ENCODE measurements at places on chromosomes 6 and 20.

DNA sequence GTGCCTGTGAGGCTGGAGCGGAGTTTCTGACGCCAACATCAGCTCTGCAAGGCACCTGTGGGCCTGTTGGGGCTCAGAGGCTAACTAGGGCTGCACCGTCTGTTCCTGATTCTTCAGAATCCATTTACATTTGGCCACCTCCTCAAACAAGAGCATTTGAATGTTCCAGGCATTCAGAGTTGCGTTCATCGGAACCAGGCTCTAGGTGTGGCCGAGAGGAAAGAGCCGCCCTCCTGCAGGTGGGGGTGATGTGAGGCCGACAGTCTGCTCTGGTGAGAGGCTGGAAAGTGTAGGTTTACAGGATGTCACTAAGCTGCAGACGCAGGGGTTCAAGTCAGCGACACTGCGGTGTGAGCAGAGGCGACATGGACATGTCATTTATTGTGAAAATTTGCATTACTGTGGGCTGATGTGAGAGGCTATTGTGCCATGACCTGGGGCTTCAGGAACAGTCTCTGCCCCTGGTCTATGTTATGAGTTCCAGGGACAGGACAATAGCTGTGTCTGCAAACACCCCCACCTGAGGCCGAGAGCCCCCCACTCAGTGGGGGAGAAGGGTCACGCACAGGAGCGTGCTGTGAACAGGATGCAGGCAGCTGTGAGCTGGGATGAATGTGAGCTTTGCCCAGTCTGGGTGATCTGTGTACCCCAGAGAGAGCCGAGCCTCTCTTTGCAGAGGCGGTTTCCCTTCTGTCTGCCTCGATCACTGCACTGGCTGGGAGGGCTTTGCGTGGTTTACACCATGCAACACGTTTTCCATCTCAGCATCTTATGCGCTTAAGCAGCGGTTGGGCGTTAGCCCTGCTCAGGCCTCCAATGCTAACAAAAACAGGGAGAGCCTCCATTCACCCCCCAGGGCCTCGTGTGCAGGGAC lies 21.1 kb downstream of the SLCO4A1 start:
- DNase-seq, result no peak

DNA sequence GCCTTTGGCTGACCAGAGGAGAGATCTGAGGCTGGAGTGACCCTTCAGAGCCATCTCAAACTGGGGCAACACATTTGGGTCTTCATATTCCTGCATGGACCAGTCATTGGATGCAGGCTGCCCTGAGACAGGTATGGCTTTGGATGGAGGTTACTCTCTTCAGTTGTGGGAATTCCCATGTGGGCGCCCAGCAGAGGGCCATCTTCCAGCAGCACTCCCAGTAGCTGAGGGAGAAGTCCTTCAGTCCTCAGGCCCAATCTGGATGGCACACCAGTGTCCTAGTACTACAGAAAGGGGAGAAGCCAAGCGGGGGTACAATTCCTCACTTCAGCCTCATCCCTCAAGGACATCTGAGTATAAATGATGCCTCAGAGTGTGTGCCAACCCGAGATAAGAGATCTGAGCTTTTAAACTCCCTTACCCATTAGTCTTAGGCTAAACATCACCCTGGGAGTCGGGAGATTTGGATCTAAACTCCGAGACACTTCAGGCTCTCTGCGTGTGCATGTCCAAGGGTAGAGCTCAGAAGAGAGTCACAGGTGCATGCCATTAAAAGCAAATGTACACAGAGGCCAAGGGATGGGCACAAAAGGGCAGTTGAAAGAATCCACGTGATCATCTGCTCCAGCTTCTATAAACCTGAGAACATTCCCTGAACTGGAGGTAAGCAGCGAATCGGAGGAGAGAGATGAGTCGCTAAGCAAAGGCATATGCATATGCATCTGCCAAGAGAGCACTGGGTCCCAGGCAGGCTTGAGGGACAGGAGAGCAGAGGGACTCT lies 204.6 kb downstream of the CD83 start:
- no peak for DNase-seq

DNA sequence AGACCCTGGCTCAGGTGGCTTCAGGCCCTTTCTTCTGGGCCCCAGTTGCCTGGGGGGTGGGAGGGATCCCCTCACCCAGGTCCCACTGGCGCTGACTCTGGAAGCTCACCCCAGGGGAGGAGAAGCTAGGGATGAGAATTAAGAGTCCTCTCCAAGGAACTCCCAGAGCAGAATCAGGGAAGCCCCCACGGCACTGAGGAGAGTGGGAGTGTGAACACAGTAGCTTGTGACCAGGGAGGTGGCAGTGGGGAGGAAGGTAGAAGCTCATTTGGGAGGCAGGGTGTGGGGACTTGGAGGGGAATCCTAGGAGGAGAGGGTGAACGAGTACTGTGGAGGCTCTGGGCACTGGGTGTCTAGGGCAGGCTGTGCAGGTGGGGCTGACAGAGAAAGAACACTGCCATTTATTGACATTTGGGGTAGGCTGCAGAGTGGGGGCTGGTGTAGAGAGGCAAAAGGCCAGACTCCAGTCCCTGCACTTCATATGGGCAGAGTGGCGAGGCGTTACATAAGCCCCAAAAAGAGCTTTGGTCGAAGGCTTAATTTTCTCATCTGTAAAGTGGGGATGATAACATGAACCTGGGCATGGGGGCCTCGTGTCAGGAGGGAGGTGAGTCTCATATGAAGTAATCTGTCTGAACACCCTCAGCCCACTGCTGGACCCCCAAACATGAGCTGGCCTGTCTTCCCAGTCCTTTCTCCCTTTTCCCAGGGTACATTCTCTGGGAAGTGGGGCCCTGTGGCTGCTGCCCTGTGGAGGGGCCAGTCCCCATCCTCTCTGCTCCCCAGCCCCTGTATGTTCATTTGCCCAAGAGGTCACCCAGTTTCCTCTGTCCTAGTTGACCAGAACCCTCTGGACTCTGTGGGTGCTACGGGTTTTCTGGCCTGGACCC lies 80.5 kb downstream of the VEGFA start:
- no peak for DNase-seq

- DNase-seq, result no peak
These were observed 2.7 kb upstream of the ABHD16B start for GRCh38 chr20:63858393-63859165.

DNA sequence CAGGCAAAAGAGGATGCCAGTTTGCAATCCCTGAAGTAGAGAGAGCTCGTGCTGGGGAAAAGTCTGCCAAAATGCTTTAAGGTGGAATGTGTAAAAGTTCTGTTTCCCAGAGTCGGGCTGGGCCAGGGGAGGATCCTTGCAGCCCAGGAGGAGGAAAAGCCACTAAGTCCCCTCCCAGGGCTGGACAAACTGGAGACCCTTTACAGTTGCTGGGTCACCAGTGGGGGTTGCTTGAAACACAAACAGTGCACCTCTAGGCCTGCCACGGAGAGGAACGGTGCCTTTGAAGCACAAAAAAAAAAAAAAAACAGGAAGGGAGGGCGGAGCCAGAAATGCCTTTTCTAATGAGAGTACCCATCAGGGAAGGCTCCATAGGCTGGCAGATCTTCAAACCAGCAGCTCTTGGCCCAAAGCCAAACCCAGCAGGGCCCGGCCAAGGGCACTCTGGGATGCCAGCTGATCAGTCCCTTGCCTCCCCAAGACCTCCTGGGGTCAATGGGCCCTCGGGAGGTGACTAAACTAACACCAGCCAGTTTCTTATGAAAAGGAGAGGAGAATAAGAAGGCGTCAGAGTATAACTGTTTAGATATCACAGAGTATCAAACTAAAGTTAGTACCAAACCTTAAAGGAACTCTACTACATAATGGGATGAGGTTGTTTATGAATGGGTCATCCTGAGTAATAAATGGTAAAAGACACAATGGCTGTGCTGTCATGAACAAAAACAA lies 23.7 kb downstream of the HLA-A start:
- no peak for DNase-seq

DNA sequence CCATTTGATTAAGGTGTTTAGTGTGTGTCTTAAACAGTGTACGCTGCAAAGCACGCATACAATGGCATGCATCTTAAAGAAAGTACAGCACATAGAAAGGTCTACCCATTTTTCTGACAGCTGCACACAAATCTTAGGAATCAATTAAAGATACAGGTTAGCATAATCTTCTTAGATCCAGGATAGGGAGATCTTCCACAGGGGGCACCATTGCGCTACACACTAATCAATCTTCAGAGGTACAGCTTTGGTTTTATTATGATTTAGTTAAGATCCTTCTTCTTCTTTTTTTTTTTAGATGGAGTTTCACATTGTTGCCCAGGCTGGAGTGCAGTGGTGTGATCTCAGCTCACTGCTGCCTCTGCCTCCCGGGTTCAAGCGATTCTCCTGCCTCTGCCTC lies 63.7 kb upstream of the BEND3 start:
- DNase-seq, result no peak

GRCh38 chr6:23608931-23609435 lies 517.0 kb upstream of the NRSN1 start:
- DNase-seq, result no peak

- DNase-seq, result no peak
These were observed 331.2 kb downstream of the QKI start for GRCh38 chr6:163745536-163746400.

DNA sequence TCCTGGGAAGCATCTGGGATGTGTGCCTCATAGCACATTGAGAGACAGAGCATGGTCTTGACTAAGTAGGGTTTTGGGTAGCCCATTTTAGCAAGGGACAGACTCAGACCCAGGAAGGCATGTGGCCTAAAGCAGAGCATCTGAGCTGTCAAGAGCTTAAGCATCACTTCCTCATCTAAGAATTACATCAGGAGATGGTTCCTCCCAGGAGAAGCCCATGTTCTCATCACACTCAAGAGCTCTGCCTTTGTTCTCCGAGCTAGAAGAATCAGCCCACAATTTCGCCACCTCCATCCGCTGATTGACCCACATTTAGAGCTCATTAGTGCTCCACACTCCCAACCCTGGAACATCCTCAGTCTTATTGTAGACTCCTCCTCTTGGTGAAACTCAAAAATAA lies 68.3 kb downstream of the NPEPL1 start:
- DNase-seq, result no peak

DNA sequence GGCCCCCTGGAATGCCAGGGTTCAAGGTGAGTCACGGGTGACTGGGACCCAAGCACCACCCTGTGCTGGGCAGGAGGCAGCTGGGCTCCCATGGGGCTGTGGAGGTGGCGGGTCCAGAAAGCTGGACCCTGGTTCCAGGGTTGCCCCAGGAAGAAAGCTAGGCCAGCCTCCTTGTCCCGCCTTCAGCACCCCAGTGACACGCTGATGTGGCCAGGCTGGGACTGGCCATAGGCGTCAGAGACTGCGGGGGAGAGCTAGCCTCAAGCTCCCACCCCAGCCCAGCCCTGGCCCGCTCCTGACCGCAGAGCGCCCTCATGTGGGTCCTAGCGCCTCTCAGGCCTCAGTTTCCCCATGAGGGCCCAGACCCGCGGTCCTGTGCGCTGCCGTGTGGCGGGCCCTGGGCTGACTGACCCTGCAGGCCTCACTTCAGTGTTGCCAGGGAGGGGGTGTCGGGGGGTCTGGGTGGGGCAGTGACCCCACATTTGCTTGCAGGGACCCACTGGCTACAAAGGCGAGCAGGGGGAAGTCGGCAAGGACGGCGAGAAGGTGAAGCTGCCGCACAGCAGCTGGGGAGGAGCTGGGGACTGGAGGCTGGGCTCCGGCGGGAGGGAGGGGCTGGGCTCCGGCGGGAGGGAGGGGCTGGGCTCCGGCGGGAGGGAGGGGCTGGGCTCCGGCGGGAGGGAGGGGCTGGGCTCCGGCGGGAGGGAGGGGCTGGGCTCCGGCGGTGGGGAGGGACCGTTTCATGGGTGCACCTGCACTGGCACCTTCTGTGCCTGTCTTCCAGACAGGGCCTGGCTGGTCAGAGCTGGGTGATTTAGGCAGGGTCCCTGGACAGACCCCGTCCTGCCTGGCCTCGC lies 7.9 kb downstream of the COL9A3 start:
- DNase-seq, result no peak

GRCh38 chr6:142292166-142292924 lies 9.5 kb upstream of the ADGRG6 start:
- DNase-seq, result no peak

DNA sequence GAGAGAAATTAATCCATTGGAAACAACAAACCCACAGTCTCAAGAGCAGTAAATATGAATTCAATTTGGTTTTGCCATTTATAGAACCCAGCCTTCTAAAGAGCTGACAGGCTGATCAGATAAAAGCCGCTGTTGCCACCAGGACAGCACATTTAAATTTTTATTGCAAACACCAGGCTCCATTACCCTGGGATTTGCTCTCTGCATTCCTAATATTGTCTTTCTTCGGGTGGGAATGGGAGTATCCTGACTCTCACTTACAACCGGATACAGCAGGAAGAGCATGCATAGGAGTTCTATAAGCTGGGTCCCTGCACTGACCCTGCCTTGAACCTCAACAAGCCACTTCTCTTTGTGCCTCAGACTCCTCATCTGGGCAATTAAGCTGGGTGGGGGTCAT lies 142.9 kb downstream of the LRFN2 start:
- no peak for DNase-seq

- DNase-seq, result no peak
These were observed 4.9 kb downstream of the TRAF3IP2 start for GRCh38 chr6:111600588-111601445.

DNA sequence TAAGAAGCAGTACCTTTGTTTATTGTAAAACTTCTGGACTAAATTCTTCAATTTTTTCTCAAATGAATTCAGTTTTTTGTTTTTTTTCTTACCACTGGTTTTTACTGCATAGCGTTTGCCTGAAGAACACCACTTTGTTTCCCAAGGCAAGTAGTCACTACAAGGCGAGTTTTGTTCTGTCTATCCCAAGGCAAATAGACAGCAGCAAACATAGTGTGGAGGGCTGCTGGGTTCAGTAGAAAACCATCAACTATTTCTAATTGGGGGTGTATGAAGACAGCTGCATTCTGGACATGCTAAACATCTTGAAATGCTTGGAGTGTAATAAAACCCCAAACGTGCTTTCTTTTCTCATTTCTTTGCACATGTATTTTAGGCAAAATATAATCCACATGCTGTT lies 197.4 kb downstream of the ESR1 start:
- no peak for DNase-seq

DNA sequence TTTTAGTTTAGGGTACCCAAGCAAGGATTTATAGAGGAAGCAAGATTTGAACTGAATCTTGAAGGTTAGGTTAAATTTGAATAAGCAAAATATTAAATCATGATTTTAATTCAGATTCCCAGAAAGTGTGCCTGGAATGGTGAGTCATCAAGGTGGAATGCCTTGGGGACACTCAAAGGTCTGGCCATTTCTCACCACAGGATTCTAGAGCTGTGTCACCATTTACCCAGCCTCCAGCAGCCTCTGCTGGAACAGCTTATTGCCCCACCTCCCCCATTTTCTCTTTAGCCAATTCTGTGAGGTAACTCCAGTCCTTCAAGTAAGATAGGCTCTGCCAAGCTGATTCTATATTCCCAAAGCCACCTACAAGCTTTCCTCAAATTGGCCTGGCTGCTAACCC lies 181.4 kb downstream of the SIM1 start:
- no peak for DNase-seq

GRCh38 chr20:54642864-54643667 lies 167.7 kb downstream of the DOK5 start:
- no peak for DNase-seq

GRCh38 chr6:11356404-11357155 lies 124.1 kb upstream of the NEDD9 start:
- DNase-seq, result no peak

DNA sequence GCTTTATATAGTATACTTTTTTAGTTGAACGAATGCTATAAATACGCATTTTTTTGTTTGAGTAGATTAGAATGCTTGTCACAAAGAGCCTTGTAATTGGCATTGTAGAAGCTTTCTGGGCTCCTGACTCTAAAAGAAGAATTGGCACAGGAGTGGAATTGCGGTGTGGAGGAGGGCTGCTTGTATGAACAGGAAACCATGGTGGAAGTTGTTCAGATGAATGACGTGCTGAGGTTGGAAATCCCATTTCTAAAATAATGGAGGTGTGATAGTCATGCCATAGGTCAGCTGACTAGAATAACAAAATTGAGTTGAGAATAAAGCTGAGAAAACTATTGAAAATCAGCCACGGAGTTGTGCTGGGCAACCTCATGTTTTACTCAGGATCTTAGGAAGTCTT lies 174.9 kb downstream of the QKI start:
- DNase-seq, result no peak

Data from activated CD8-positive, alpha-beta memory T cell treated with anti-CD3 and anti-CD28 coated beads for 48 hours (primary cell).